DMS79 (cell line): ENCODE measurements at places on chromosomes 1 and 21.

GRCh38 chr1:66342707-66343106 lies 191.2 kb upstream of the SGIP1 start:
- DNase-seq = no peak

DNA sequence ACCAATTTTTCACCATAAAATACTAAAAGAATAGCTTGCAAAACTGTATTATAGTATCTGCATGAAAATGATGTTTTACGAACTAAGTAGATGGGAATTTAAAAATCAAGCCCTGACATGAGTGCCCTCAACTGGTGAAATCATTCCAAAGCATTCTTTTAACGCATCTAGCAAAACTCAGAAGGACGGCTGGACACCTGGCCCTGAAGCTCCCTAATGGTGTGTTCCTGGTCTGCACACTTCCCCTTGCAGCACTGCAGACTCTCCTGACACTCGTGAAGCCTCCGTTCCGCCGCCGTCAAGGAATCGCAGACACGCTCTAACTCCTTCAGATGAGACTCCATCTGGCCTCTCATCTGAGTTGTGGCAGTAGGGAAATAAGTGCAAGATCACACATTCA lies 39.9 kb downstream of the ODF2L start:
- DNase-seq = no peak

- DNase-seq = no peak
Measured at GRCh38 chr1:65279070-65279779, 30.1 kb upstream of the DNAJC6 start.

GRCh38 chr1:229035054-229035747 lies 235.7 kb upstream of the RAB4A start:
- no peak for DNase-seq
